ENCODE measurements at places on chromosomes 5 and 9.
A peak's percentile ranks its signal among the peaks of the same experiment; 100 is the strongest.

DNA sequence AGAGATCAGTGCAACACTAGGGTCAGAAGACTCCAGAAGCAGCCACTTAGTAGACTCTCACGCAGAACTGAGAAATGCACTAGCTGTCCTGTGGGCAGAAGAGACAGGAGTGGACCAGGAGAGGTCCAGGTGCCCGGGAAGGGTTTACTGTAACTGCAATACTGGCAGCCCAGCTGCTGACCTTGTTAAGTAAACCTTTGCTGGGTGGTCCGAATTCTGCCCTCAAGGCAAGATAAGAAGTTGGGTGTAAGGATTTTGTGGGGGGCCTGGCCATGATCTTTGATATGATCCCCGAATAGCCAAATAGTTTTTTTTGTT, 91.3 kb downstream of the PDE6A start:
- DNase-seq: no peak

- DNase-seq: no peak
These were observed 117.0 kb upstream of the BOD1 start for GRCh38 chr5:173733425-173733824.

- DNase-seq: no peak
These were observed 555.8 kb upstream of the CDH9 start for GRCh38 chr5:27594141-27594540.

DNA sequence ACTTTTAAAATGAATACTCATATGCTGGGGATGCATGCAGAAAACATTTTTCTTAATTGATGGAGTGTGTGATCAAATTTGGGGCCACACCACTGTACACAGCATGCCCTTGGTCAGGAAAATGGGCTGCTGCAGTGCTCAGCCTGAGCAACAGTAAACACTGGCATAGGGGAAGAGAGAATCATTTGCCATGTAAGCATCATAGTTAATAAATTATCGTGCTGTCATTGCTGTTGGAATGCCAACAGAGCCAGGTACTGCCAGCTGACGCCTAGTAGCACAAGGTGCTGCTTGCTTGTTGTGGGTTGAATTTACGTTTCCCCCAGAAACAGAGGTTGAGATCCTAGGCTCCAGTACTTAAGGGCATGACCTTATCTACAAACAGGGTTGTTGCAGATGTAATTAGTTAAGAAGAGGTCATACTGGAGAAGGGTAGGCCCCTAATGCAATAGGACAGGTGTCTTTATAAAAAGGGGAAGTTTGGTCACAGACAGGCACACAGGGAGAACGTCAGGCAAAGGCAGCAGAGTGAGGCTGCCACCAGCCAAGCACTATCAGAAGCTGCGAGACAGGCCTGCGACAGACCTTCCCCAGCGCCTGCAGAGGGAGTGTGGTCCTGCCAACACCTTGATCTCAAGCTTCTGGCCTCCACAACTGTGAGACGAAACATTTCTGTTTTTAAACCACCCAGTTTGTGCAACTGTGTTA, 25.3 kb downstream of the DAP start:
- DNase-seq: no peak

- DNase-seq: peak; percentile 72
These were observed 45.5 kb upstream of the ZNF169 start for GRCh38 chr9:94213511-94214124.

DNA sequence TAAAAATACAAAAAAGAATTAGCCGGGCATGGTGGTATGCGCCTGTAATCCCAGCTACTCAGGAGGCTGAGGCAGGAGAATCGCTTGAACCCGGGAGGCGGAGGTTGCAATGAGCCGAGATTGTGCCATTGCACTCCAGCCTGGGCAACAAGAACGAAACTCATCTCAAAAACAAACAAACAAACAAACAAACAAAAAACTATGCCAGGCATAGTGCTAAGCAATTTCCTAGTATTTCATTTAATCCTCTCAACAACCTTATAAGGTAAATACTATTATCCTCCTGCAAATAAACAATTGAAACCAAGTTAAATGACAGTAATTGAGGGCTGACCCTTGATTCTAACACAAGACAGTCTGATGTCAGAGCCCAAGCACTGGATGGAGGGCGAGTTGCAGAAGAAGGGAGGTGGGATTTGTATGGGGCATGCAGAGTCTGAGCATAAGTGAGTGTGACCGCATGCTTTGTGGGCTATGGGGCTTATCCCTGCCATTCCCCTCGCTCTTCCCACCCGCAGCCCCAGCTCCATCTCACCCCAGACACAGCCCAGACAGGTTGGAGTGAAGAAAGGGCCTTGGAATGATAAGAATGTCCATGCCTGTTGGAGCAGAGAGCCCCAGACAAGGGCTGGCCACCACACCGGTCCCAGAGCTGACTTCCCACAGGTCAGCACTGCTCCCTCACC, 24.3 kb upstream of the RPS14 start:
- no peak for DNase-seq

- peak; percentile 54 for DNase-seq
These were observed at the start of gene NXNL2 for GRCh38 chr9:88534456-88535225. Gene NXNL2 (plus strand): TSS chr9:88535178. CDS start chr9:88535435, 257 bp downstream.

DNA sequence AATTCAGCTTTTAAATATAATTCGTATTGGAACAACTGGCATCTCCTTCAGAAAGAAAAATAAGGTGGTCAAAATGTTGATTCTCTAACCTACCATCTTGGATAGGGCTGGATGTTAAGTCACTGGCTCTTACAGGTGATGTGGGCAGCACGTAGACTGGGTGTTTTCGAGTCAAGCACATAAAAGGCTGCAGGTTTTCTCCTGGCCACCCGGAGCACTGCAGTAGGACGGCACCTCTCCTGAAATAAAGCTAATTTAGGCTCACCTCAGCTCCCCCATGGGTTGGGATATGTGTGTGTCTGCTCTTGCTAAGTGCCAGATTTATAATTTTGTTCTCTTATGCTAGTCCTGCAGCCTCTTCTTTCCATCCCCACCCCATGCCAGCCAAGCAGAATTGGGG, 80.3 kb downstream of the IQGAP2 start:
- DNase-seq: no peak

DNA sequence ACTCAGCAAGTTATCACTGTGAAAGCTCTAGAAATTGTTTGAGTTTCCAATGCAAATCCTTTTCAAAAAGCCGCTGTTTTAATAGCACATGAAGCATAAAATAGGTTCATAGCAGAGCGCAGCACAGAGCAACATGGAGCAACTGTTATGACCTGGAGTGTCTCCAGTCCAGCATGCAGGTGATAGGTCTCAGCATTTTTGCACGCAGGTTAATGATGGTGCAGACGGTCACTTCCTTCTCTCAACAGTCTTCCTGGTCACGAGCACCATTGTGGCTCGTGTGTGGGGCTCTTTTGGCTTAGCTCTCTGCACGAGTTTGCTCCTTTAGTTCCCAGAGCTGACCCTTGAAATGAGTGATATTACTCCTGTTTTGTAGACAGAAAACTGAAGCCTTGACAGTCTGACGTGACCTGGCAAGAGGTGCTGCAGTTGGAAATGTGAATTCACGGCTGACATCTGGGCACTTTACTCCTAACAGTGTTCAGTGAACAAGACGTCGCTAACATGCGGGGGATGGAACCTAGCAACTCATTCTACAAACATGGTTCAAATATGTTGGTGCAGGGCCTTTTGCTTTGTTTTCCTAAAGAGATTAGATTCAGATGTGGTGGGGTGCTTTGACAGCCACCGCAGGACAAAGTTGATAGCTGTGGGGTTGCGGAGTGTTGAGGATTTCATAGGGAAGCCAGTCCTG, 10.0 kb downstream of the TENT4A start:
- no peak for DNase-seq

DNA sequence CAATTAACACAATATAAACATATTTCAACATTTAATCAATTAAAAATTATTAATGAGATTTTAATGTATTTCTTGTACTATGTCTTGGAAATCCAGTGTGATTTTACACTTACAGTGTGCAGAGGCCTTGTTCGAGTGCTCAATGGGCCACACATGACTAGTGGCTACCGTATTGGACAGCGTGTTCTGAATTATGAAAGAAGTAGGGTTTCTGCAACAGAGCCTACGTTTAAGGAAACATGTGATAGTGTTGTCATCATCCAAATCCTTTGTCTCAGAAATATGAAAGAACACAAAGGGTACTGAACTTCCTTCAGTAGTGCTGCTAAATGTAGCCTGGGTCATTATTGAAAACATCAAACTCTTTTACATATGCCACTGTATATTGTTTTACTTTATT, 29.5 kb downstream of the NPR3 start:
- no peak for DNase-seq

- DNase-seq: no peak
These were observed 64.7 kb downstream of the GGTA1 start for GRCh38 chr9:121434969-121435368.

DNA sequence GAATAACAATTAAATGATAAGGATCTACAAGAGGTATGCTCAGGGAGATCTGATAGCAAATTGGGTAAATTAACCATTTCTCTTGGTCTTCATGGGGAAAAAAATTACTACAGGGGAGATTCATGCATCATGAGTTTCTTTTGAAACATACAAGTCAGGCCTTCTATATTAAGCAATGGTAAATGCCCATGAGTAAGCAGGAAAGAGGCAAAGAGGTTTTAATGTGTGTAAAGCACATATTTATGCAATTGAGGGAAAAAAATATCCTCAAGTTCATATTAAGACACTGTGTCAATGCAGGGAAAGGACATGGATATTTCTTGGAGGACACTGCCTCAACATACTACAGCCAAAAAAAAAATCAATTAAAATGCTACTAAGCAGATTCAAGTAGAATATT, 73.4 kb upstream of the NR4A3 start:
- no peak for DNase-seq

DNA sequence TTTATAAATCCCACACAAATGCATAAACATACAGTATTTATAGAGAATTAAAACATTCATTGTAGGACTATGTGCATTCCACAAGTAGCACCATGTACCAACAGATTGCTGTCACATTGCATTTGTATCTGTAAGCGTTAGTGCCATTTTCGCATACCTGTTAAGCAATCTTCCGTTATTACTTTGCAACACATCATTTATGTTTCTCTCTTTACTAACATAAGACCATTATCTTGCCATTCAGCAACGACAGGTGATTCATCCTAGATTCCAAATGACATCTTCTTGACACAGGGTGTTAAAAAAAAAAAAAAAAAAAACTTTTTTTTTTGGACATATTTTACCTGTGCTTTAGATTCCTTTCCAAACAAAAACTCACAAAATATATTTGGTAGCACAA, 511.8 kb downstream of the ELAVL2 start:
- DNase-seq: no peak

- DNase-seq: peak; percentile 60
These were observed 1.0 kb downstream of the FOXE1 start for GRCh38 chr9:97853844-97854695.

DNA sequence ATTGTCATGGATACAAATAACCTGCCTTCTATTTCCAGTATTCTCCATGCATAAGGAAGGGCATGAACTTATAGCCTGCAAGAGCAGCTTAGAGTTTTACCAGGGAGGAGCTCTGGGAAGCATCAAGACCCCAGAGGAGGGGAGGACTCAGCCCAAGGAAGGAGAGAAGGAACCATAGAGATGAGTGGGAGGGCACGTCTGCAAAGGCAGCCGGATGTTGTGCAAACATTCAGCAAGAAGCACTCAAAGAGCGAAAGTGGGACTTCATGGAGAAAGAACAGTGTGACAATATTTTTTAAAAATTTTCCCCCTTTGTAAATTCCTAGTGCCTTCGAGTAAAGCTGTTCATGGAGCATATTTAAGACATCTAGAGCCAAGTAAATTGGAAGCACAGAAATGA, 270.1 kb upstream of the PTGER4 start:
- no peak for DNase-seq

- no peak for DNase-seq
These were observed 25.1 kb downstream of the PRLR start for GRCh38 chr5:35205186-35205585.

DNA sequence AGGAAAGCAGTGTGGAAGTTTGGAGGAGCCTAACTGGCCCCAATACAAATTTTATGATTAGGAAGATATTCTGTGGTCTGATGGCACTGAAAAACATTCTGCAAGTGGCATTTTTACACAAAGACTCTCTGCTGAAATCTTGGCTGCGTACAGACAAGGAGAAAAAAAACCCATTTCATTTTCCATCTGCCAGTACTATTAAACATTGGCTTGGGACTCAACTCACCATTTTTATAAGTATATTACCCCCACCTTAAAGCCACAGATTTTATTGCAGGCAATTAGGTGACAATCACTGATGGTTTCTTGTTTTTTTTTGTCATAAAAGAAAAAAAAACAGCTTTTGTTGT, 206.9 kb downstream of the PTTG1 start:
- no peak for DNase-seq

DNA sequence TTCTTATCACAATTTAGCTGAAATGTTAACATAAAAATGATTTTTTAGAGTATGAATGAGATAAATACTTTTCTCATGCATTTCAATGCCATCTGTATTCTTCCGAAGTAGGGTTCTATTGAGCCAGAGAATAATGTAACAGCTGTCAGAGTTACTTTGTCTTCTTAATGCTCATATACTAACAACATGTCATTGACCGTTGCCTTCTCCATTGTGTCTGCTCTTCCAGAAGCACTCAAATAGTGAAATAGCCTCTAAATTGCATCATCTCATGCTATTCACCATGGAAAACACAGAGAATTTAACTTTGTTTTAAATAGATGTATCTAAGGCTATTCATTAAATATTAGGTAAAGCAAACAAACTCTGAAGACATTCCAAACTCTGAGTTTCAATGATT, 1875.9 kb upstream of the CDH9 start:
- no peak for DNase-seq

DNA sequence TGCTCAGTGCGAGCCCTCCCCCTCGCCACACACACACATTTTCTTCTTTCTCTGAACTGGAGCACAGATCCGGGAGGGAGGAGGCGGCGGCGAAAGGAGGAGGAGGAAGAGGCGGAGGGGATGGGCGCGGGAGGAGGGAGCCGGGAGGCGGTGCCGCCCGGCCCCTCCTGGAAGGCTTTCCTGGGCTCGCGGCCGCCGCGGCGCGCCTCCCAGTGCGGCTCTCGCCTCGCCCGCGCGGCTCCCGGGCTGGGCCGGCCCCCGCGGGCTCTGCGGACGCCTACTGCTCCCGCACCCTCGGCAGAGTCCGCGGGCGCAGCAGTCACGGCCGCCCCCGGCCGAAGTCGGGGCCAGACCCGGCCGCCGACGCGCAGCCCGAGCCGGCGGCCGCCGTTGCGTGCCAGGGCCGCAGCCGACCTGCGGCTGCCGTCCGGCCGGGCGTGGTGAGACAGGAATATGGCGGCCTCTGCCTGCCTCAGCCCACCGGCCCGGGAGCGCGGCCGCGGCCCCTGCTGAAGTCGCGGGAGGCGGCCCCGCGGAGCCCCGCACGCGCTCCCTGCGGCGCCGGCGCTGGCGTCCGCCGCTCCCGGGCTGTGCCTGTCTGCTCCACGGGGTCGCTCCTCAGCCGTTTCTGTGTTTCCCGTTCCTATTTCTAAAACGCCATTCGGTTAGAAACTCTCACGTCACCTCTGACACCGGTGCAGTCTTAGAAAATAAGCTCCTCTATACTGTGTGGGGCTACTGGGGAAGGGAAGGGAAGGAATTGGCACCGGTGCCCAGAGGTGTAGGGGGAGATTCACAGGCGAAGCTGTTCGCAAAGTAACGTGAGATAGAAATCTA, 500 bp upstream of the GNAQ start:
- peak; percentile 74 for DNase-seq

- DNase-seq: no peak
These were observed 244.6 kb downstream of the DMRT2 start for GRCh38 chr9:1294641-1295258.

Measured in CD4-positive, CD25-positive, alpha-beta regulatory T cell (primary cell).